ENCODE measurements at places on chromosomes 2 and 18.

- no peak for DNase-seq
Measured at GRCh38 chr2:67878743-67879142, 184.1 kb downstream of the C1D start.

- DNase-seq: no peak
Measured at GRCh38 chr18:46624127-46624526, 32.9 kb downstream of the LOXHD1 start.

GRCh38 chr2:150485871-150486538 is 1.5 kb downstream of the RND3 start:
- DNase-seq: no peak

- no peak for DNase-seq
Measured at GRCh38 chr18:49690312-49690711, 123.0 kb downstream of the ACAA2 start.

GRCh38 chr2:188450732-188451483 is 159.2 kb downstream of the GULP1 start:
- DNase-seq: no peak

DNA sequence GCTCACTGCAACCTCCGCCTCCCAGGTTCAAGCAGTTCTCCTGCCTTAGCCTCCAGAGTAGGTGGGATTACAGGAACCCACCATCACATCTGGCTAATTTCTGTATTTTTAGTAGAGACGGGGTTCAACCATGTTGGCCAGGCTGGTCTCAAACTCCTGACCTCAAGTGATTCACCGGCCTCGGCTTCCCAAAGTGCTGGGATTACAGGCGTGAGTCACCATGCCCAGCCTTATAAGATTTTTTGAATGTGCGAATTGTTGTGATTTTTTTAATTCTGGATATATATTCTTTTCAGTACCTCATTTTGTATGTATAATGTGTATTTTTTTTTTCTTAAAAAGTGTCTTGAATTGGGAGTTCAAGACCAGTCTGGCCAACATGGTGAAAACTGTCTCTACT is 42.0 kb upstream of the CCDC150 start:
- DNase-seq: no peak

GRCh38 chr2:54228945-54229344 is 27.1 kb downstream of the TSPYL6 start:
- DNase-seq: no peak
